Breast epithelium (tissue), 4 donors: ENCODE measurements at places on chromosomes 3 and 15. TPM values are rescaled to one million over a fixed set of nuclear protein-coding genes. Genes with fewer than 3 reads are reported as not detected.
A peak's percentile ranks its signal among the peaks of the same experiment; 100 is the strongest.

RBPMS2 gene
- 0.66 TPM for total RNA-seq

- no peaks in the 10 kb centered on the region for H3K4me1 ChIP-seq
- no peaks in the 10 kb centered on the region for H3K27me3 ChIP-seq
- no peak for DNase-seq
- peaks cover 4% of the 10 kb centered on the region for H3K36me3 ChIP-seq
- no peak overlapping the region for H3K27ac ChIP-seq
These were observed 40.5 kb downstream of the U2SURP start for GRCh38 chr3:143041903-143042302.

- DNase-seq, result no peak
- H3K4me3 ChIP-seq, result no peak overlapping the region
- H3K27me3 ChIP-seq, result no peaks in the 10 kb centered on the region
- no peaks in the 10 kb centered on the region for H3K4me1 ChIP-seq
- no peak overlapping the region for H3K27ac ChIP-seq
- no peaks in the 10 kb centered on the region for H3K36me3 ChIP-seq
These were observed 53.1 kb upstream of the GK5 start for GRCh38 chr3:142278451-142278850.

FBXL22 gene
- 0.64 TPM for total RNA-seq

- peaks cover 6% of the 10 kb centered on the region for H3K4me1 ChIP-seq
- no peak overlapping the region for H3K27ac ChIP-seq
- no peak overlapping the region for H3K4me3 ChIP-seq
- no peaks in the 10 kb centered on the region for H3K27me3 ChIP-seq
These were observed 526.8 kb upstream of the CFAP20DC start for GRCh38 chr3:59576606-59577005.

UBAP1L gene
- total RNA-seq, result 3.7 TPM

GRCh38 chr3:100966049-100966491 is 27.2 kb downstream of the ABI3BP start:
- H3K4me3 ChIP-seq, result no peak overlapping the region
- no peak for DNase-seq
- no peaks in the 10 kb centered on the region for H3K36me3 ChIP-seq
- H3K27me3 ChIP-seq, result no peaks in the 10 kb centered on the region

GRCh38 chr3:197317250-197317963 is 19.0 kb upstream of the DLG1 start:
- H3K4me1 ChIP-seq, result no peaks in the 10 kb centered on the region
- peak; percentile 64 for DNase-seq
- H3K27me3 ChIP-seq, result no peaks in the 10 kb centered on the region

DNA sequence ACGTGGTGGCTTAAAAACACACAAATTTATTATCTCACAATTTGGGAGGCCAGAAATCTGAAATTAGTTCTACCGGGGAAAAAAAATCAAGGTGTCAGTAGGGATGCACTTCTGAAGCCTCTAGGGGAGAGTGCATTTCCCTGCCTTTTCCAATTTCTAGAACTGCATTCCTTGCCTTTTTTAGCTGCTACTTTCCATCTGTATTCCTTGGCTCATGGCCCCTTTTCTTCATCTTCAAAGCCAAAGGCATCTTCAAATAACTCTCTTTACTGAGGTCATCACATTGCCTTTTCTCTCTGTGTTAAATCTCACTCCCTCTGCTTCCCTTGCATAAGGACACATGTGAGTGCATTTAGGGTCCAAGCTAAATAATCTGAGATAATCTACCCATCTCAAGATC is 69.5 kb upstream of the NEO1 start:
- no peak overlapping the region for H3K4me3 ChIP-seq
- no peaks in the 10 kb centered on the region for H3K4me1 ChIP-seq
- no peaks in the 10 kb centered on the region for H3K36me3 ChIP-seq

POPDC2 gene
- 6.9 TPM for total RNA-seq

DNA sequence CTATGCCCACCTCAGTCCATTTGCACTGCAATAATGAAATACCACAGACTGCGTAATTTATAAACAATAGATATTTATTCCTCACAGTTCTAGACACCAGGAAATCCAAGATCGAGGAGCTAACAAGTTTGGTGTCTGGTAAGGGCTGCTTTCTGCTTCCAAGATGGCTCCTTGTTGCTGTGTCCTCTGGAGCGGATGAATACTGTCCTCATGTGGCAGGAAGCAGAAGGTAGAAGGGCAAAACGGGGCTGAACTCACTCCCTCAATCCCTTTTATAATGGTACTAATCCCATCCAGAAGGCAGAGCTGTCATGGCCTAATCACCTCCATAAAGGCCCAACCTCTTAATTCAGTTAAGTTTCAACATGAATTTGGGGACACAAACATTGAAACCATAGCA is 75.3 kb downstream of the P2RY1 start:
- H3K4me1 ChIP-seq, result no peaks in the 10 kb centered on the region
- no peak for DNase-seq
- no peaks in the 10 kb centered on the region for H3K27me3 ChIP-seq
- no peak overlapping the region for H3K27ac ChIP-seq
- no peak overlapping the region for H3K4me3 ChIP-seq
- H3K36me3 ChIP-seq, result no peaks in the 10 kb centered on the region

CHRM5 gene
- total RNA-seq, result not detected

DNA sequence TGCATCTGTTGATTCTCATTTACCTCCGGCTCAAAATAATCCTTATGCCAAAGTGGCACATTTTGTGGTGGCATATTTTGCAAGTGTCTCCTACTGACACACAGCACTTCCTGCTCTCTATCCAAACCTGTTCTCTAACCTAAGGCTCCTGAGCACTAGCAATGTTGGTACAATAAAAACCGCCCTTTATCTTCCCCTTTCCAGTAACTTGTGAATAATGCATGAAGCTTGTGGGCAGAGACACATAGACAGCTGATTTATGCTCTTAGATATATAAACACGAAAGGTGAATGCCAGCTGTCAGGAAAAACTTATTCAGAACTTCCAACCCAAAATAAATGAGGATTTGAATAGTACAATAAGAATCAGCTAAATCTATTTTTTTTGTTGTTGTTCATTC is 34.6 kb upstream of the ARPIN start:
- no peaks in the 10 kb centered on the region for H3K27me3 ChIP-seq
- no peaks in the 10 kb centered on the region for H3K36me3 ChIP-seq
- DNase-seq, result no peak
- H3K27ac ChIP-seq, result no peak overlapping the region
- no peaks in the 10 kb centered on the region for H3K4me1 ChIP-seq

DNA sequence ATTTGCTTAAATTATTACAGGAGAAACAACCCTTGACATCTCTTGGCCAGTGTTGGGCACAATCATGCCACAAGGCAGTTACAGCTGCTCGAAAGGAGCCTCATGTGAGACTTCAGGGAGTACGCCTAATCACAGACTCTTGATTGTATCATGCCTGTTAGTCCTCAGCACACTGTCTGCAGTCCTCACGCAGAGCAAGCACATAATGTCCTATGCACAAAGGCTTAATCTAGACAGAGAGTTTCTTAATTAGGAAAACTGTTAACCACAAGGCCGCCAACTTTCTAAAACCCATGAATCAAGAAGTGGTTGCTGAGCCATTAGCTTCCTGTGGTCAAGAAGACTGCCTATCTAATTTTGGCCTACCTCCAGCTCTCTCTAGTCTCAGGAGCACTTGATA is 172.0 kb downstream of the UNC13C start:
- no peaks in the 10 kb centered on the region for H3K4me1 ChIP-seq
- no peaks in the 10 kb centered on the region for H3K27me3 ChIP-seq
- no peak for DNase-seq
- no peak overlapping the region for H3K27ac ChIP-seq

DNA sequence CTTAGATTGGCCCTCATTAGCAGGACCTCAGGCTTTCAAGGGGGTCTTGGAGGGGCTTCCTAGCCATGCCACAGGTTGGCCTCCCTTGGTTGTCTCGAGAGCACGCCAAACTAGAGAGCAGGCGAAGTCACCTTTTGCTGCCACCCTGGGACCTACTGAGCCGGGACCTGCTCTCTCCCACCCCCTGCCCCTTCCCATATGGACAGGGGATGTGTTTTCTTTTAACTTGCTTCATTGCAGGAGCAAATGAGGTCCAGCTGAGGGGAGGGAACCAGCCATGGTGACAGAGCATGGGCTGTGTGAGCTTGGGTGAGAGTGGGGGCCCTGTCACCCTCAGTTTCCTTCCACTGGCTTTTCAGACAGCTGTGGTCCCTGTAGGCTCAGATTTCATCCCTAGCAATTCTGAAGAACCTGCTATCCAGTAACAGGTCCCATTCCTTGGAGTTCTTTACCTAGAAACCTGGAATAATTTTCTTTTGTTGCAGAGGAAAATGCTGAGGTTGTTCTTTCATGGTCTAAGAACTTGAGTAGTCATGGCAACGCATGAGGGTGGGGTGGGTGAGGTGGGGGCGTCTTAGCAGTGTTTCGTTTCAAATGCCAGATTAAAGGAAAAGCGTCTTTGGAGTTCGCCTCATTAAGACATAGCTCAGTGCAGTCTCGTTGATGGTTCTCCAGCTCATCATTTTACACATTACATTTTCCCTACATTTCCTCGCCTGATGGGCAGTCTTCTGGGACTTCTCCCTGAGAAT is 20.1 kb upstream of the MAGEF1 start:
- no peak overlapping the region for H3K27ac ChIP-seq
- peaks cover 7% of the 10 kb centered on the region for H3K4me1 ChIP-seq

RAF1 gene
- 118 TPM for total RNA-seq

DNA sequence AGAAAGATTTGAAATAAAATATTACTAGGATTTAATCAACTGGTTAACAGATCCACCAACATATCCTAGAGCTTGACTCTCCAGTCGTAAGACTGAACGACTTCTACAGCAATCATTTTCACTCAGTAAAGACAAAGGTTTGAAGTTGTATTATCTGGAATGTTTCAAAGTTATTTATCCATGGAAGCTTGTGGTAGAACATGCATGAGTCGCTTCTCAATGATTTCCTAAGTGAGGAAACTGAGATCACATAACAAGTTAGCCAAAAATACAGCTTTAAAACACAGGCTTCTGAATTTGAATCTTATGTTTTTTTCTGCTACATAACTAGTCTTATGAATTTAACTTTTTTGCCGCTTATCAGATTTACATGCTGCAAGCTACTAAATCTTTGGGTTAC is 241.8 kb downstream of the FOXP1 start:
- H3K4me3 ChIP-seq, result no peak overlapping the region
- no peak for DNase-seq
- no peaks in the 10 kb centered on the region for H3K27me3 ChIP-seq
- H3K4me1 ChIP-seq, result no peaks in the 10 kb centered on the region
- no peaks in the 10 kb centered on the region for H3K36me3 ChIP-seq

GRCh38 chr15:34047893-34048775 is 9.1 kb upstream of the AVEN start:
- no peak overlapping the region for H3K4me3 ChIP-seq
- no peaks in the 10 kb centered on the region for H3K4me1 ChIP-seq
- H3K36me3 ChIP-seq, result no peaks in the 10 kb centered on the region
- no peaks in the 10 kb centered on the region for H3K27me3 ChIP-seq

DNA sequence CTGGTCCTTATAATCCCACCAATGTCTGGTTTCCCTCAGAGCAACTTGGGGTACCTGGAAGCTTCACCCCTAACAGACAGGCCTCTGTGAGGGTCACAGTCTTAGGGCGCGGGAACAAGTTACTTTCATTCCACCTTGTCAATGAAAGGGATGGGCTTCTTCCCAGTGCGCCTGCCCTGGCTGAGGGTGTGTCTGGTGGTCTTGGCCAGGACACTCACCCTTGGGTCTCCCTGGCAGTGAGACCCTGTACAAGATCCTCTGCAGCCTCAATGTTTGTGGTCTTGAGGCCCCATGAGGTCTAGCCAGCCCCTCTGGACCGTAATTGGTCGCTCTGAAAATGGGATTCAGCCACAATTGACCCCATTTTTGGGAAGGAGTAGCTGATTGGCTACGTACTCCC is 40.2 kb downstream of the SMAD6 start:
- no peak for DNase-seq
- H3K27me3 ChIP-seq, result no peaks in the 10 kb centered on the region
- no peaks in the 10 kb centered on the region for H3K36me3 ChIP-seq
- no peak overlapping the region for H3K4me3 ChIP-seq
- peak overlapping the region; percentile 19 for H3K27ac ChIP-seq
- H3K4me1 ChIP-seq, result peaks cover 13% of the 10 kb centered on the region

DNA sequence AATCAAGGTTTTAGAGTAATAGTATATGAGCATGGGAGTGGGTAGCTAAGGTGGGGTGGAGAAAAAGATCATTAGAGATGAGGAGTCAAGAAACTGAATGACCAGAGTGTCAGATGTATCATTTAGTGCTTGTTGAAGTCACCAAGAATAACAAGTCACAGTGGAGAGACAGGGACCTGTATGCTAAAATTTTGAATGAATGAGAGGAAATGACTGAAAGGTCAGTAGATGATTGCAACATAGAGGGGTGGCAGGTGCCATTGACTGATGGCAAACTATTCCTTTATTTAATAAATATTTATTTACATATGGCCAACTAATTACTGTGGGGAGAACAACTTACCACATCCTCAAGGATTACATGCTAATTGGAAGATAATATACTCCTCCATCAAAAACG is 75.0 kb upstream of the ANKRD28 start:
- DNase-seq, result no peak
- no peaks in the 10 kb centered on the region for H3K27me3 ChIP-seq
- H3K4me3 ChIP-seq, result no peak overlapping the region
- no peaks in the 10 kb centered on the region for H3K4me1 ChIP-seq
- no peaks in the 10 kb centered on the region for H3K36me3 ChIP-seq

ITIH1 gene
- not detected for total RNA-seq

DNA sequence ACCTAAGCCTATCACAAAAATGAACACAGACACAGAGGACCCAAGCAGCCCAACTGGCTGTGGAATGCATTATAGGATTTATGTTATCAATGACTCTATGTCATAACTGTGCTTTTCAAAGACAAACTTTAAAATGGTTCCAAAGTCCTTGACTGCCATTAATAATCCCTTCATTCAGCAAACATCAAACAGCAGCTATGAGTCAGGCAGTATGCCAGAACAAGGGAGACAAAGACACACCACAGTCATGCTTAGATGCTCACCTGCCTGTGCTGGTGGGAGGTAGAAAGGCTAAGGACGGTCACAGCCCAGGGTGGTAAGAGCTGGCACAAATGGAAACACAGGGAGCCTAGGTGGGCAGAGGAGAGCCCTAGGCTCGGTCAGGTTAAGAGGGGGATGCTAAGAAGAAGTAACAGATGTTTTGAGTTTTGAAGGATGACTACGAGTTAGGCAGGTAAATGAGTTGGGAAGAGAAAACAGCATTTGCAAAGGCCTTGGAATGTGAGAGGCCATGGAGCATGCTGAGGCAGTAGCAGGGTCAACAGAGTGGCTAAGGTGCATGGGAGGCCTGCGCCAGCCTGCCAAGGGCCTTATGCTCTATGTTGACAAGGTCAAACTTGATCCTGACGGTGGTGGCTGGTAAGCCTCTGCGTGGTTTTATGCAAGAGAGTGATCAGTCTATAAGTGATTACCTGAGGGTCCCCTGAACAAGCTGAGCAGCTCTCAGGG is 23.0 kb downstream of the NMNAT3 start:
- no peak overlapping the region for H3K27ac ChIP-seq
- no peak overlapping the region for H3K4me3 ChIP-seq
- no peaks in the 10 kb centered on the region for H3K27me3 ChIP-seq
- DNase-seq, result no peak
- no peaks in the 10 kb centered on the region for H3K36me3 ChIP-seq

- no peaks in the 10 kb centered on the region for H3K27me3 ChIP-seq
- H3K4me1 ChIP-seq, result no peaks in the 10 kb centered on the region
- no peak for DNase-seq
- no peak overlapping the region for H3K27ac ChIP-seq
- H3K4me3 ChIP-seq, result no peak overlapping the region
These were observed 964.9 kb upstream of the NR2F2 start for GRCh38 chr15:95365511-95366107.

- no peak for DNase-seq
- no peaks in the 10 kb centered on the region for H3K4me1 ChIP-seq
- H3K27ac ChIP-seq, result no peak overlapping the region
- no peaks in the 10 kb centered on the region for H3K27me3 ChIP-seq
- no peaks in the 10 kb centered on the region for H3K36me3 ChIP-seq
- H3K4me3 ChIP-seq, result no peak overlapping the region
These were observed 164.0 kb downstream of the ROBO2 start for GRCh38 chr3:77203851-77204250.
